Stimulated activated CD4-positive, alpha-beta T cell treated with anti-CD3 and anti-CD28 coated beads, Interleukin-1b, Interleukin-23, amount 100 ng/mL, for 4 hours (primary cell): ENCODE measurements at places on chromosomes 1 and 21.

- DNase-seq, result no peak
Observed at GRCh38 chr1:27431601-27431940, 39.1 kb downstream of the GPR3 start.

GRCh38 chr1:20719871-20720620 is 2.2 kb upstream of the KIF17 start:
- DNase-seq, result no peak

DNA sequence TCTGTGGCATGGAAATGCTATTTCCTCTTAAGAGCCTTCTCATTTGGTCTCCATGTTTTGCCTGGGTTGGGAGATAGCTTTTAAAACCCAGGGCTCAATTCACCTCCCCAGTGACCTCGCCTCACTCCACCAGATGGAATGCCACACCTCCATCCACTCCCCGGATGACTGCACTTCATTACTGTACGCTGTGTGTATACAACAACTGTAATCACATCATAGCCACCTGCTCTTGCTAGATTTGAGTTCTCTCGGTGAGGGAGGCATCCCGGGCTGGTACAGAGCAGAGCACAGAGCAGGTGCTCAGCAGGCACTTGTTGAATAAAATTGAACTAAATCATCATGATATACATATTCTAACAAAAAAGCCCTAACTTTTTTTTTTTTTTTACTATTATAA is 26.0 kb downstream of the SDE2 start:
- DNase-seq, result no peak

- no peak for DNase-seq
Observed at GRCh38 chr1:156838972-156839371, 19.9 kb downstream of the INSRR start.

GRCh38 chr1:244792188-244792850 is 43.1 kb upstream of the COX20 start:
- no peak for DNase-seq

- no peak for DNase-seq
Observed at GRCh38 chr1:5304702-5305101, 650.3 kb downstream of the AJAP1 start.

DNA sequence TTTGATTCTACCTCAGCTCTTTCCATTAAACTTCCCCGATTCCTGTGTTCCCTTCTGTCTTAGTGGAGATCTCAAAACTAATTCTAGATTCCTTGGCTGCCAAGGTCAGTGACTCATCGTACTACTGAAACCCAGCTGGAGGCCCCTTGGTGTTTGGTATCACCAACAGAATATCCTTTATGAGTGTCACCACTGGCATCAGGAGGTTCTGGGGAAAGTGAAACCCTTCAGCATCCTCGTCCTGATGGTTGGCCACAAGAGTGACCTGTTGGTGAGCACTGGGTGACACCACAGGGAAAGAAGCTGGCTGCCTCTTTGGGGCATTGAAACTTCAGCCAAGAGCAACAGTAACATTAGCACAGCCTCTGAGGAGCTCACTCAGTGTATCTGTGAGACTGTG is 9.6 kb downstream of the RAB42 start:
- DNase-seq, result no peak
